HepG2 (cell line): ENCODE measurements at places on chromosomes 3 and 15. TPM values are rescaled to one million over a fixed set of nuclear protein-coding genes. Genes with fewer than 3 reads are reported as not detected.

- DNase-seq, result no peak
These were observed 31.1 kb downstream of the CYFIP1 start for GRCh38 chr15:22949074-22949547.

GRCh38 chr3:154098376-154098775 is 22.8 kb upstream of the ARHGEF26 start:
- no peak for DNase-seq

DNA sequence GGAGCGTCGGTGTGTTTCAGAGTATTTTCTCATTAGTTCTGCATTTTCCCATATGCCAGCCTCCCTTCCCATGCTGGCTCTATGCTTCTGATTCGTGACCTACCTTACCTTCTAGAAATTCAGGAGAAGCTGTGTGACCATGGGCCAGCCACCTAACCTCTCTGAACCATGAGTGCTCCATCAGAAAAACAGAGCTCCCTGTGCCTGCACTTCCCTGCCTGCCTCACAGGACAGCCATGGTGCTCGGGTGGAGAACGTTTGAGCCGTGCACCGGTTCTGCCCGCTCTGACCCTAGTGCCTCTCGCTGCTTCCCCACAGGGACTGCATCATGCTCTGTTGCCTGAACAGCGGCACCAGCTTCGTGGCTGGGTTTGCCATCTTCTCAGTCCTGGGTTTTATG is 74.5 kb upstream of the SLC6A1 start:
- no peak for DNase-seq

The HYAL1 gene
- total RNA-seq, result 50.5 and 76.5 TPM in 2 replicates

DNA sequence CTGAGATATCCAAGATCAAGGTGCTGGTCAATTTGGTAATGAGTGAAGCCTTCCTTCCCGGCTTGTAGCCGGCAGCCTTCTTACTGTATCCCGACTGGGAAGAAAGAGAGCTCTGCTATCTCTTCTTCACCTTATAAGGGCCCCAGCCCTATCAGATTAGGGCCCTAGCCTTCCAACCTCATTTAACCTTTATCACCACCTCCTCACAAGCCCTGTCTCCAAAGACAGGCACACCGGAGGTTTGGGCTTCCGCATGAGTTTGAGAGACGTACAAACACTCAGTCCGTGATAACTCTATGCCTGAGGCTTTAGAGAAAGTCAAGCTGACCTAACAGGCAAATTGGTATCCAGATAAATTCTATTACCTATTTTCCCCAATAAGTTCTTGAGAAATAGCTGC is 243.9 kb downstream of the OPA1 start:
- no peak for DNase-seq

DNA sequence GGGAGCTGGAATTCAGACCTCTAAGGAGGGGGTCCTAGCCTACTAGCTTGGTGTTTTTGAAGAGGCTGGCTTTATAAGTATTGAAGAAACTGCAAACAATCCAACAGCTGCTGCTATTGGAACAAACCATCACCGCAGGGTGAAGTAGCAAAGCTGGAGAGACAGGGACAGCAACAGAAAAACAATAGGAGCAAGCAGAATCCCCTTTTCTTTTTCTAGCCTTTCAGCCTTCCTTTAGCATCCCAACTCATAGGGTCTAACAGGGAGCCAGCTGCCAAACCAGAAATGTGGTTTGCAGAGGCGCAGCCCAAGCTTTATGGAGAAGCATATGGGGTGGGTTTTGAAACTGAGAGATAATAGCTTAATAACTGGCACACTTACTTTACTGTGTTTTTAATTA is 106.2 kb upstream of the CHMP2B start:
- DNase-seq, result no peak

DNA sequence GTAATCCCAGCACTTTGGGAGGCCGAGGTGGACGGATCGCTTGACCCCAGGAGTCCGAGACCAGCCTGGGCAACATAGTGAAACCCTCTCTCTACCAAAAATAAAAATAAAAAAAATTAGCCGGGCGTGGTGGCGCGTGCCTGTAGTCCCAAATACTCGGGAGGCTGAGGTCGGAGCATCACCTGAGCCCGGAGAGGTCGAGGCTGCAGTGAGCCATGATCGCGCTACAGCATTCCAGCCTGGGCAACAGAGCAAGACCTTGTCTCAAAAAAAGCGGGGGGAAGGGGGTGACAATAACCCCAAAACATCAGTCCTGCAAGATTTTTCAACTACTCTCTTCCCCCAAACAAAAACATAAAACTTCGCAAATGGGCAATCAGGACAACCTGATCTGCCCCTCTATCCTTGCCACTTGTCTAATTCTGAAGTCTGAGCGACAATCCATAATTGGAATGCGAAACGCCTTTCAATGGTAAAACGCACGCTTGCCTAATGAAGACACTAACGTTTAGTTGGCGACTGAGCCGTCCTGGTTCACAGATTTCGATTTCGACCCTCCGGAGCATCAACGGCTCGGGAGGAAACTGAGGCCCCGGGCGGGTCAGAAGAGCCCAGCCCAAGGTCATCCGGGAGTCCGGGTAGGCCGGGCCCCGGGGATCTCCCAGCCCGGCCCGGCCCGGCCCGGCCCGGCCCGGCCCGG is 868 bp downstream of the BTBD1 start:
- DNase-seq, result no peak

DNA sequence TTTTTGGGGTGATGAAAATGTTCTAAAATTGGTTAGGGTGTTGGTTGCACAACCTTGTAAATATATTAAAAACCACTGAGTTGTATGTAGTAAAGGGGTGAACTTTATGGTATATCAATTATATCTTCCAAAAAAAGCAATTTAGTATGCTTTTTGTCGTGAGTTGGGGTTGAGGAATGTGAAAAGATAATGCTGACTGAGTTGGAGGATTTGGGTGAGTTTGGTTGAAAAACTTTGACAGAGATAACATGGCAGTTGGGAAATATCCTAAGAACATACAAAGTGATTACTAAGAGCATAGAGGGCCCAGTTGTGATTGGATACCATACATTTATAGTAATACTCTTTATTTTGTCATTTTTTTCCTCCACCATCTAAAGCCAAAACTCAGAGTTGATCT is 33.6 kb downstream of the HMG20A start:
- no peak for DNase-seq

- no peak for DNase-seq
These were observed 174.1 kb downstream of the UACA start for GRCh38 chr15:70589221-70589620.

- peak; percentile 82 for DNase-seq
These were observed 104.5 kb downstream of the RPLP1 start for GRCh38 chr15:69557020-69557706.

- no peak for DNase-seq
These were observed 4.4 kb downstream of the TERC start for GRCh38 chr3:169760479-169760878.
